Stimulated activated CD8-positive, alpha-beta memory T cell treated with anti-CD3 and anti-CD28 coated beads, Interleukin-7, amount 100 ng/mL, for 4 hours (primary cell): ENCODE measurements at places on chromosomes 1 and 21.

- DNase-seq, result no peak
Measured at GRCh38 chr1:114250683-114251572, 97.3 kb upstream of the SYT6 start.

- DNase-seq, result no peak
Measured at GRCh38 chr21:42226626-42227025, 7.7 kb downstream of the ABCG1 start.

- no peak for DNase-seq
Measured at GRCh38 chr1:17802164-17802563, 47.0 kb downstream of the ACTL8 start.

GRCh38 chr1:36224537-36225282, 467 bp downstream of the THRAP3 start:
- no peak for DNase-seq

- DNase-seq, result no peak
Measured at GRCh38 chr1:230408971-230409370, 17.2 kb downstream of the PGBD5 start.

DNA sequence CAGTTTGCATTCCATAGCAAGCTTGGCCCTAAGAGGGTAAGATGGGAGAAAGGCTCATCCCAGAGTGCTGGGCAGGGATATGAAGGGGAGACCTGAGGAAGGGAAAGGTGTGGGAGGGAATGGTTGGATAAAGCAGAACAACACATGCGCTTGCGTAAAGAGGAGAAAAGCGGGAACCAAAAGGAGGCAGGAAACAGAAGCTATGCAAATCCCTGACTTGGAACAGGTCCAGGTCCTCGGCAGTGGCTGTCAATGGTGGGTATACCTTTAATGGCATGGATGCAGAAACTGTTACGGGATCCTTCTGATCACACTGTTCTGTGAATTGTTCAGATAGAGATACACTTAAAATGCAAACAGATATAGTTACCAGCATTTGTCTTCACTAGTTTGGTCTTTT, 455.6 kb downstream of the SIPA1L2 start:
- DNase-seq, result no peak

GRCh38 chr1:201098992-201099677, 13.1 kb downstream of the CACNA1S start:
- no peak for DNase-seq

DNA sequence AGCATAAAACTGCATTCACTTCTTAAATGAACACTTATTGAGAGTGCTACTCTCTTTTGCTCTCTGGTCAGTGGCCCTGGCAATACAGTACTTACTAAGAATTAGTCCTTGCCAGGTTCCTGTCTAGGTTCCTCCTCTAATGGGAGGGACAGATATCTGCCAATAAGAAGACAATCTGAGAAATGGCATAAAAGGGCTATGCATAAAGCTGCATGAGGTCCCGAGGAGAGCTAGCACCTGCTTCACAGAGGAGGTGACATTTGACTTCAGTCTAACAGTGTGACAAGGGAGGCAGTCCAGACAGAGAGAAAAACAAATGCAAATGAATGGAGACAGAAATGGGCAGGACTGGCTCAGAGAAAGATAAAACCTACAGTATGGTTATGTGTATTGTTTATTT, 357.1 kb upstream of the SGIP1 start:
- DNase-seq, result no peak

- DNase-seq, result no peak
Measured at GRCh38 chr1:248111157-248111556, 16.2 kb downstream of the OR2L13 start.

DNA sequence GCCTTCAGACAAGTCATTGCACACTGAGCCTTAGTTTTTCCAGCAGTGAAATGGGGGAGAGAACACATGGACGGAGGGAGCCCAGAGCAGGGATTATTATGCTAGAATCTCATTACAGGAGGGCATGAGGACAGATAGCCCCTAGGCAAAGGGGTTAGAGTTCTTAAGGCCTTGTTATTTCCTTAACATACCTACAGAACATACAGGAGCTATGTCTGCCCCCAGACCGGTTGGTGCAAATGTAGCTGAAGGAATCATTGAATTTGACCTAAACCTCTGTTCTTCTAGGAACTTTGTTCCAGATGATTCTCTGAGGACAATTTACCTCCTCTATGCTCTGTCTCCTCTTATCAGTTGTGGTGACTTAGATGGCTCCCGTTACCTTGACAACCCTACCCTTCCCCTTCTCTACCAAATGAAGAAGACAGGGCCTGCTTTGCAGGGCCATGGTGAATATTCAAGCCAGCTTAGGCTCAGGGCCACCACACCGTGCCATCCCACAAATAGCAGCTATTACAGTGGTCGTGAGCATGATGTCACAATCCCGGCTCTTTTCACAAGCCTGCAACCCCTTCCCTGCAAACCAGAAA, 156.9 kb downstream of the IGSF21 start:
- no peak for DNase-seq

GRCh38 chr1:61210435-61211154, 128.2 kb downstream of the NFIA start:
- DNase-seq, result no peak

GRCh38 chr1:198132060-198132781, 24.6 kb upstream of the NEK7 start:
- no peak for DNase-seq

GRCh38 chr1:50978852-50979781, 9.1 kb downstream of the CDKN2C start:
- no peak for DNase-seq

DNA sequence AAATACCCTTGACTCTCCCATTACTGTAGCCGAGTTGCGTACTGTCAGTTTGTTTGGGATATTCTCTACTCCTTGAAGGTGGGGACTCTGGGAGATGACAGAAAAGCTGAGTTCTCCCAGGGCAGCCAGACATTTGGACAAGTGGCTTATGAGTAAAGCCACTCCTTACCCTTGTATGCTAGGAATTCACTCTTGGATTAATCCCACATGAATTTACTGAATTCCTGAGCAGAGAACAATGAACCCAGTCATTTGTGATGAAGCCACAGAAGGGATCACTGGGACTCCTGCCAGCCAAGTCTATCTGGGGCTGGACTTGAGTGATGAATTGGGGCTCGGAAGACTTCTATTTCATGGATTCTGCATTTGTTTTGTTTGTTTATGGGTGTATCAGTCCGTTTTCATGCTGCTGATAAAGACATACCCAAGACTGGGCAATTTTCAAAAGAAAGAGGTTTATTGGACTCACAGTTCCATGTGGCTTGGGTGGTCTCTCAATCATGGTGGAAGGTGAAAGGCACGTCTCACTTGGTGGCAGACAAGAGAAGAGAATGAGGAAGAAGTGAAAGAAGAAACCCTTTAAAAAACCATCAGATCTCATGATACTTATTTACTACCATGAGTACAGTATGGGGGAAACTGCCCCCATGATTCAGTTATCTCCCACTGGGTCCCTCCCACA, 25.1 kb downstream of the C1orf116 start:
- DNase-seq, result no peak

DNA sequence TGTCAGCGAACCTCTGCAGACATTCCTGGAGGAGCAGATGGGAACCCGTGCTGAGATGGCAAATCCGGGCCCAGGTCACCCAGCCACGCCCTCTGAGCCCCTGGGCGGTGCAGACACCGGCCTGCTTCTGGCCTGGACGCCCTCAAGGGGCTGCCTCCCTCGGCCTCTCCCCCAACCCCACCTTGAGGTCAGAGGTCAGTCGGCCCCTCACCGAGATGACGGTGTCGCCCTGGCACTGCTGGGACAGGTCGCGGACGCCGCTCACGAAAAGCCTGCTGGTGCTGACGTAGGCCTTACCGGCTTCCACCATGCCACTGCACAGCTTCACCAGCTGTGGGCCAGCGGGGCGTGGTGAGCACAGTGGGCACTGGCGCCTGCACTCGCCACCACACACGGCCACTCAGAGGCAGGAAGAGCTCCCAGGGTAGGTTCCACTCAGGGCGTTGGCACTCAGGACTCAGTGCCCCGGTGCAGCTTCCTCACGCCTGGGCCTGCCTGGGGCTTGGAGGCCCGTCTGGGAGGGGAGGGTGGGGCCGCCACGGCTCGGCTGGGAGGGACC, 4.7 kb downstream of the ACAP3 start:
- DNase-seq, result no peak
